ENCODE measurements at places on chromosomes 16 and 17.

DNA sequence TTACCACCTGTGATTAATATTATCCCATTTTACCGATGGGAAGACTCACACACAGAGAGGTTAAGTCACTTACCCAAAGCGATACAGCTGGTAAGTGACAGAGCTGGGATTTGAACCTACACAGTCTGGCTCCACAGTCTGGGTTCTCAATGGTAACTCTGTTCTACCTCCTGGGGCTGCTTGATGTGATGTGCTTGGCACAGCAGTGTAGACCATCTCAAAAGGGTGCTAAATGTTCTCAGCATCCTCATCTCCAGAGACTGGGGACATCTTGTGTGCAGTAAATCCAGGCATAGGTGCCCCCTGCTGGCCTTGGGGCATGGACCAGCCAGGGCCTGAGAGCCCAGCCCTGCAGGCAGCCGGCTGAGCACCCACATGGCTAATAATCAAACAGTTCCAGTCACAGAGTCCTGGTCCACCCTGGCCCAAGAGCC is 15.4 kb upstream of the KATNB1 start:
- no peak for DNase-seq

DNA sequence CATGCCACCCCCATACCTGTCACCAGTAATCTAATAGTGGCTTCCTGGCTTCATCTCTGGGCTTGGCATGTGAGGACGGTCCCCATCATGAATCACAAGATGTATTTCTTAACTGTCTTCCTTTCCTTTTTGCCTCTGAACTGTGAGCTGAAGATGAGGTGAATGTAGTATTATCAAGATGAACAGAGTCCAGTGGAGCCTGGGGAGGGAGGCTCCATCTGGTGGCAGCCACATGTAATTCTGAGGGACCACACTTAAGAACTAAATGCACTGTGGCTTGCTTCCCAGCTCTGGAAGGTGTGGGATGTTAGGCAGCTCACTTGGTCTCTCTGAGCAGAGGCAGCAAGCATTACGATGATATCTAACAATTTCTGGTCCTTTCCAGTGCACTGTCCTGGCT is 354.9 kb upstream of the ASIC2 start:
- no peak for DNase-seq

DNA sequence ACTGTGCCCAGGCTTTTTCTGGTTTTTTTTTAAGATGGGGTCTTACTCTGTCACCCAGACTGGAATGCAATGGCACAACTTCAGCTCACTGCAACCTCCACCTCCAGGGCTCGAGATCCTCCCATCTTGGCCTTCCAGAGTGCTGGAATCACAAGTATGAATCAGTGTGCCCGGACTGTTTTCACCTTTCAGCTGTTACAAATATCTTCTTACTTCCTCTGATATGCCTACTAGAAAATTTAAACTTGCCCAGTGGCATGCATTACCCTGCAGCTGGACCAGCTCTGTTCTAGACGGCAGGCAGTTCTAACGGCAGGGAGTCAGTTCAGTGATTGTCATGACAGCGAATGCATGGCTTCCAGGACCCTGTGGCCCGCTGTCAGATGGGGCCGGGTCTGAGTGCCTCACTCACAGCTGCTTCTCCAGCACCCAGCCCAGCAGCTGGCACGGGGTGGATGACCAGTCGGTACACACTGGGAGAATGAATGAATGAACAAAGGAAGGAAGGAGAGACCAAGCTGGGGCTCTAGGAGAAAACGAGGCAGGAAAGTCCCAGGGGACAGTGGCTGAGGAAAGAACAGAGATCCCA is 28.0 kb upstream of the LITAF start:
- DNase-seq, result no peak

DNA sequence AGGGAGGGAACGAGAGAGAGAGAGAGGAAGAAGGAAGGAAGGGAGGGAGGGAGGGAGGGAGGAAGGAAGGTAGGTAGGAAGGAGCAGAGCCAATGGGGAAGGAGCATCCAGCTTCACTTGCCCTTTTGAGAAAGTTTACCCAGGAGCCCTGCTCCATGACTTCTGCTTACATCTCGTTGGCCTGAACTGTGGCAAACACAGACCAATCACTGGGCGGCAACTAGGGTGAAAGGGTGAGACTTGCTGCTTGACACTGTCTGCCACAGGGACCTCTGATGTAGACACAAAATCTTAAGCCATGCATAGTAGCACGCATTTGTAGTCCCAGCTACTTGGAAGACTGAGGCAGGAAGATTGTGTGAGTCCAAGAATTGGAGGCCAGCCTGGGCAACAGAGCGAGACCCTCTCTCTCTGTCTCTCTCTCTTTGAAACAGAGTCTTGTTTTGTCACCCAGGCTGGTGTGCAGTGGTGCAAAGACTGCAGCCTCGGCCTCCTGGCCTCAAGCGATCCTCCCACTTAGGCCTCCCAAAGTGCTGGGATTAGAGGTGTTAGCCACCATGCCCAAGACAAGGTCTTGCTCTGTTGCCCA is 19.5 kb upstream of the TUBG2 start:
- no peak for DNase-seq

- no peak for DNase-seq
Measured at GRCh38 chr16:65497571-65497970, 375.7 kb upstream of the CDH11 start.

DNA sequence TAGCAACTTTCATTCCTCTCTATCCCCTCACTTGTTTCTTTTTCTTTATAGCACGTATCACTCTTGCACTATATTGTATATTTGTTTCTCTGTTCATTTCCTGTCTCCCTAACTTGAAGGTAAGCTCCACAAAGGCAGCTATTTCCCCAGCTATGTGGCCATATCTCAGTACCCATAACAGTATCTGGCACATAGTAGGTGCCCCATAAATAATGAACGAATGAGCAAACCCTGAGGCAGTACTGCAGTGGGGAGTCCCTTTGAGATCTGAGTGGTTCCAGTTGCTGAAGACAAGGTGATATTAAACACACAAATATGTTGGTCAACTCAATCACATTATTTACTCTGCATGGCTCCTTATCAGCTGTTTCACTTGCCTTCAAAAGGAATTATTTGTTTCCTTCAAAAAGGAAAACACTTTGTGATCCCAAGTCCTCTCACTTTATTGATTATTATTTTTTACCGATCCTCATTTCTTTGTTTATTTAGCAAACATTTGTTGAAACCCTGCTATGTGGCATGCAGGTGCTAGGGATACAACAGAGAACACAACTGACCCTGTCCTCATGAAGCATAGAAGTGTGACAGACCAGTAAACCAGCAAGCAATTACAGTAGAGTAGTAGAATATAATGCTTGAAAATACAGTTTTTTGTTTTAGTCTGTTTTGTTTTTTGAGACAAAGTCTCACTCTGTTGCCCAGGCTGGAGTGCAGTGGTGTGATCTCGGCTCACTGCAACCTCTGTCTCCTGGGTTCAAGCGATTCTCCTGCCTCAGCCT is 5.7 kb upstream of the ADAP2 start:
- no peak for DNase-seq

DNA sequence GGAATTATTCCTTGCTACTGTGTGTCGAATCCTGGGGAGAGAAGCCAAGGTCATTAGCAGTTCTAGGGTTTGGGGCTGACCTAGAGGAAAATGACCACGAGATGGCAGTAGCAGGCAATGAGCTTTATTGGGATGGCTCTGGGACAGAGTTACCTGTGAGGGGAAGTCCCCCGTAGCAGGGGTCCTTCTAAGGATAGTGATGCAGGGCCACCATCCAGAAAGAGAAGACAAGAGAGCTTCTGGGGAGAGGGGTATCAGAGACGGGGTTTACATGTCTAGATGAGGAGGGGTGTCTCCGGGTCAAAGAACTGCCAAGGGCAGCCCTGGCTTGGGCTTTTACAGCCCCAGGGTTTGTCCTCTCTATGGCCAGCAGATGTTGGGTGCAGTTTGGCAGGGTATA is 6.4 kb upstream of the GGT6 start:
- no peak for DNase-seq

- DNase-seq, result no peak
Measured at GRCh38 chr16:74888232-74888862, 96.6 kb downstream of the WDR59 start.

DNA sequence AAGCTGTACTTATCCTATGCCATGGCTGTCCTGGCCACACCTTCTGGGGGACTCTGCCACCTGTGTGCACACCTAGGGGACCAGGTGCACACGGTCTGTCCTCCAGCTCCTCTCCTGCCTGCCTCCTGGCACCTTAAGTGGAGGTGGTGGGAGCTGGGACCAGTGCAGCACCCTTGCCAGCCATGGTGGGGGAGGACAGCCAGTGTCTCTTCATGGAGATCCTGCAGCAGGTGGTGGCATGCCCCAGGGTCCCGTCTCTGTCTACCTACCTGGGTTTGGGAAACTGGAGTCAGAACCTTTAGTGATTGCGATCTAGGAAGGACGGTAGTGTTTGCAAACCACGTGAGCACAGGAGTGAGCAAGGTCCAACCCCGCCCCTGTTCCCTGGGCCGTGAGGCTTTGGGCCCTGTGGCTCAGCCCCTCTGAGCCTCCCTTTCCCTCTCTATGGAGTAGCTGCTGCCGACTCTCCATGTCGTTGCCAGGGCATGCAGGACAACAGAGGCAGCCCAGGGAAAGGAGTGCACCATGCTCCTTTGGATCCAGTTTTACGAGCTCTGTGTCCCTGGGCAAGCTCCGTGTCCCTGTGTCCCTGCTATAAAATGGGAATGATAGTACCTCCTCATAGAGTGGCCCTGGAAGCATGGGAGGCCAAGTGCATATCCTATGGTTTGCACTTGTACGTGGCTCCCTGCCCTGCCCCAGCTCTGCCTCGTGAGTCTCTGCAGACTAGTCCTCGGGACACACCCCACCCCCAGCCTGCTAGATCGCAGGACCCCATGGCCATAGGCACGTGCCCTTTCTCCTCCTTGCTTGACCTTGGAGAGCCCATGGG is 7.1 kb downstream of the ADGRG1 start:
- DNase-seq, result no peak

GRCh38 chr17:50679008-50679544 is 28.6 kb downstream of the ANKRD40 start:
- DNase-seq, result no peak

DNA sequence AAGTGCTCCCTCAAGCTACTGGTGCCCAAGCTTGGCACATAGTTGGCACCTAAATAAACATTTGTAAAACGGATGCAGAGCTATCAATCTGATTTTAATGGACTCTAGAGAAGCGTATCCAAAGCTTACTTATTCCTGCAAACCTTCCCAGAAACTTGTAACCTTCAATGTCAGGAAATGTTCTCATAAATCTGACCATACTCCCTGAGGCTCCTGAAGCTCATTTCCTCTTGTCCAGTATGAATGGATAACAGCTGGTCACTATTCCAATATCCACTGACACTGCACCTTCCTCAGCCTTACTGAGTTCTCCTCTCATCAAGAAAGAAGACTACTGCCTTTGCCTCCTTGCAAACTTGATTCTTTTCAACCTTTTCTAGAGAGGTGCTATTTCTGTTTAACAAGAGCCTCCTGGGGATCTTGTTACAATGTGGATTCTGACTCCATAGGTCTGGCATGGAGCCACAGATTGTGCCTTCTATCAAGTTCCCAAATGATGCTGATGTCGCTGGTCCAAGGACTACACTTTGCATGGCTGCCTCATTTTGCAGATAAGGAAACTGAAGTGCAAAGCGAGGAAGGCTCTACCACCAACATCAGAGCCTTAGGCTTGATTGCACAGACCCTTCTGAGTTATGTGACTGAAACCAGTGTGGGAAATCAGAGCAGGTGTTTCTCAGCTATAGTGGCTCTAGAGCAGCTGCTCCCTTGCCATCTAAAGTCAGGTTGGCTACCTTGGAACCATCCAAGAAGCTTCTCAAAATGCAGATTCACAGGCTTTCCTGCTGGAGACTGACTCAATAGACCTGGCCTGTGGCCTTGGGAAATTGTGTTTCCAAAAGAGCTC is 377.8 kb downstream of the SOX9 start:
- DNase-seq, result no peak

DNA sequence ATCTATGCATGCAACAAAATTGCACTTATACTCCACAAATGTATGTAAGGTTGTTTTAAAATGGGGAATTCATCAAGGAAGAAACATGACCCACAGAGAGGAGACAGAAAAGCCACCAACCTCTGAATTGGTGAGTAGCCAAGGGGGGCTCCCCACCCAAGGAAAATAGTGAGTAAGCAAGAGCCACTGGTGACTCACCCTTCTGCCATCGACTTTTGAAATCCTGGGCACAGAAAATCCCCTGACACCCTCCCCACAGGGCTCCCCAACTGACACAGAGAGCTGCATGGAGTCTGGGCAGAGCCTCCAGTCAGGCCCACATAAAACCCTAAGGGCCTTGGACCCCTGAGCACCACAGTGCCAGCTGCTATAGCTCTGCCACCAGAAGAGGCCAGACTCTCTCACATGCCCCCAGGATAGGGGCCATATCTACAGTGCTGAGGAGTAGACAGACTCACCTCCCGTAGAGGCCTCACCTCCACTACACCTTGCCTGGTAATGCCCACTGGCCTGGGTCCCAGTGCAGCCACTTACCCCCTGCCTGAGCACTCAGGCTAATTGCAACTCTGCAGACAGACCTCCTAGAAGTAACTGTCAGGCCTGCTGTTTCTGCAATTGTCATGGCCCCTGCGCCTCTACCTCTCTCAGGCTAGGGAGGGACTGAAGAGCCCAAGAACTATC is 244.7 kb upstream of the WSB1 start:
- no peak for DNase-seq

DNA sequence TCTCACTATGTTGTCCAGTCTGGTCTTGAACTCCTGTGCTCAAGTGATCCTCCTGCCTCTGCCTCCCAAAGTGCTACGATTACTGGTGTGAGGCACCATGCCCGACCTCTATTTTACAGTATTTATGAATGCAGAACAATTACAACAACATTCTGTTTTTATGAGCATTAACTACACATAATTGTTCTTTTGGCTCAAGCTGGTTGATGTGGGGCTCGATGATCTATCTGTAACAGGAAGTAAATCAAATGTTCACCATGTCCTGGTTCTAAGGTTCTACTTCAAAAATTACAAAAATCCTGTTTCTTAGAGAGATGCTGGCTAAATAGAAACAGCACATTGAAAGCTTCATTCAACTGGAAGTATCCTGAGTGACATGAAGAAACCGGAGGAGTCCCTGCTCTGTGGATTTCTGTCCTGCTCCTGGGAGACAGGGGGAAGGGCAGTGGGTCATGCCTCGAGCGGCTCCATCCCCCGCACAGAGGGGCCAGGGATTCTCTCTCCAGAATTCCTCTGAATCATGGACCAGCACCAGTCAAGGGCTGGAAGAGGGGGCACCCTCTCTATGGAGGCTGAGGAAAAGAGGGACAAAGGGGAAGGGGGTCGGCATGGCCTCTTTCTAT is 31.5 kb downstream of the FA2H start:
- DNase-seq, result no peak

Data from AG04449 (cell line).